Cortex of kidney (tissue), 1 donor: ENCODE measurements at places on chromosomes 12 and 14.

- DNase-seq: no peak
Observed at GRCh38 chr12:104703372-104703771, 246.6 kb downstream of the CHST11 start.

- no peak for DNase-seq
Observed at GRCh38 chr12:91105807-91106206, 5.5 kb downstream of the LUM start.

- no peak for DNase-seq
Observed at GRCh38 chr12:38158428-38159091, 158.0 kb upstream of the ALG10B start.

DNA sequence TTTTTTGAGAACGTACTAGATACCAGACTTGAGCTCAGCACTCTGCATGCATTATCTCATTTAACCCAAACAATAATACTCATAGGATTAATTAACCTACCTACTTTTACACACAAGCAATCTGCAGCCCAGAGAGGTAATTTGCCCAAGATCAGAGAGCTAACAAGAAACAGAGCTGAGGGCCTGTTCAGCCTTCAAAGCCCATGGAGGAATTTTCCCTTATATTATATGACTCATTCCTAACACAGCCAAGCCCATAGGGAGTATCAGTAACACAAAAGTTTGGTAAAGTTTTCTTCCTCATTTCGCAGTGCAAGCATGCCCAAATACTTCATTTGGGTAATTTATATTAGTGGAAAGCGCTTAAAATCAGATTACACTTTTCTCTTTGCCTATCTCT lies 94.7 kb downstream of the GALC start:
- DNase-seq: no peak

DNA sequence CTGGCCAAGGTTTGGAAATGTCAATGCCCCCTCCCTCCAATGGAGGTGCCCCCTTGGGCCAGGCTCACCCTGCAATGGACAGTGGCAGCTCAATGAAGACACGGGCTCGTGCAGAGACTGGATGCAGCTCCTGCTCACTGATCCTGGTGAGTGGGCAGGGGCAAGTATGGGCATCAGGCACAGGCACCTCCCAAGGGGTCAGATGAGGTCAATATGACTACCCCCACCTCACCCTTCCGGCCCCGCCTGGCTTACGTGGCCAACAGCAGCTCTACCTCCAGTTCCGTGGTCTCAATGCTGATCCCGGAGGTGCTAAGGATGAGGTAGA lies 13.6 kb downstream of the ITGA7 start:
- no peak for DNase-seq

DNA sequence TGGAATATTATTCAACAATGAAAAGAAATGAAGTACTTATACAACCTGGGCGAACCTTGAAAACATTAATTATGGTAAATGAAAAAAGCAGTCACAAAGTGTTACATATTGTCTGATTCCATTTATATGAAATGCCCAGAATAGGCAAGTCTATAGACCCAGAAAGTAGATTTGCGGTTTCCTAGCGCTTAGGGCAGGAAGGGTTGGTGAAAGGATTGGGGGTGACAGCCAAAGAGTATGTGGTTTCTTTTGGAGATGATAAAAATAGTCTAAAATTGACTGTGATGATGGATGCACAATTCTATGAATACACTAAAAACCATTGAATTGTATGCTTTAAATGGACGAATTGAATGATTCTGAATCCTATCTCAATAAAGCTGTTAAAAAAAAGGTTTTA lies 55.8 kb downstream of the RESF1 start:
- DNase-seq: no peak

GRCh38 chr14:92456215-92457015 lies 57.2 kb upstream of the RIN3 start:
- no peak for DNase-seq

DNA sequence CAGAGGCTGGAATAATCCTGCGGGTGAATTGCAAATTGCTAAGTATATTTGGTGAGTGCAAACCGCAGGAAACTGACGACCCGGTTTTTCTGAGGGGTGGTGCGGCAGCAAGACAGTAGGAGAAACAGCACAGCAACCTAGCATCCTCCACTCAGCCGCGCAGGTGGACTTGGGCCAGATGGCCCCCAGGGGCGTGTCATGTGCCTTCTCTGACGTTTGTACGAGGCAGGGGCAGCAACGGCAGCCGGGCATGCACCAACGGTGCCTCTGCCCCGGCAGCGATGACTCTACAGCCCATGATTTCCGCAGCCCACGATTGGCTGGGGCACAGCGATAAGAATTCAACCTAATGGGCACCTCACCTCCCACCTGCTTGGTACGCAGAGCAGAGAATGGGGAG lies 11.1 kb upstream of the CLEC2A start:
- no peak for DNase-seq

- no peak for DNase-seq
Observed at GRCh38 chr12:122975790-122976647, 975 bp downstream of the OGFOD2 start.

DNA sequence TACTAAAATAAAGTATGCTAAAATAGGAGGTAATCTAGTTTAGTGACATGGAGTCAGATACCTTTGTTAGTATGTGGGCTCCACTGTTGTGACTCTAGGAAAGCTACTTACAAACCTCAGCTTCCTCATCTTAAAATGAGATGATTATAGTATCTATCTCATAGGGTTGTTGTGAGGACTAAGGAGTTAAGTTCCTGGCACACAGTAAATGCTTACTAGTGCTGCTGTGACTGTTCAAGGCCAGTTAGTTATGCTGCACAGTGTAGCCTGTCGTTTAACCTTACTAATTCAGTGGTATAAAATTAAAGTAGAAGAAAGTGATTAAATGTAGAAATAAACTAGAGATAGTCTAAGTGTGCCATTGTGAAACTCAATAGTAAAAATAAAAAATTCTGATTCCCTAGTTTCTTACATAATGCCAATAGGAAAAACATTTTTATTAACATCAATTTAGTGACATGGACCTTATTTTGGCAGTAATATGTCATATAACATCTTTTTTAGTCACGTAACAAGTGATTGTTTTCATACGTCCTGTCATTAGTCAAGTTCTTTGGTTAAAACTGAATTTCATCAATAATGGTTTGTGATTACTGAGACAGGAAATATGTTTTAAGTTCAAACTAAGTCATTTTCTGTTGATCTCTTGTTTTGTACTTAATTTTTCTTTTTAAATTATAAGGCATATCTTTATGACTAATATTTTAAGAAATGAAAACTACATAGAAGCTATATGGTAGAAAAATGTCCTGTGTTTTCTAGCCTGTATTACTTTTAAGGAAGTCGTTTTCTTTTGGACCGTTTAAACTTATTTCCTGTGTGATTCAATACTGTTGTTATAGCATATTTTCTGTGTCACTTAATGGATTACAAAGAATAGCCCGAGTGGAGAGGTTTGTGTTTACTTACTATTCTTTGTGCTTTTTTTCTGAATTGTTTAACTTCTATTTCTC lies 74.0 kb downstream of the PCNX1 start:
- DNase-seq: no peak

- DNase-seq: no peak
Observed at GRCh38 chr14:24121210-24121609, 6.5 kb upstream of the NRL start.

- DNase-seq: no peak
Observed at GRCh38 chr14:22099942-22100763, 426.5 kb upstream of the OR4E1 start.

GRCh38 chr12:101963697-101964096 lies 86.3 kb downstream of the DRAM1 start:
- no peak for DNase-seq

DNA sequence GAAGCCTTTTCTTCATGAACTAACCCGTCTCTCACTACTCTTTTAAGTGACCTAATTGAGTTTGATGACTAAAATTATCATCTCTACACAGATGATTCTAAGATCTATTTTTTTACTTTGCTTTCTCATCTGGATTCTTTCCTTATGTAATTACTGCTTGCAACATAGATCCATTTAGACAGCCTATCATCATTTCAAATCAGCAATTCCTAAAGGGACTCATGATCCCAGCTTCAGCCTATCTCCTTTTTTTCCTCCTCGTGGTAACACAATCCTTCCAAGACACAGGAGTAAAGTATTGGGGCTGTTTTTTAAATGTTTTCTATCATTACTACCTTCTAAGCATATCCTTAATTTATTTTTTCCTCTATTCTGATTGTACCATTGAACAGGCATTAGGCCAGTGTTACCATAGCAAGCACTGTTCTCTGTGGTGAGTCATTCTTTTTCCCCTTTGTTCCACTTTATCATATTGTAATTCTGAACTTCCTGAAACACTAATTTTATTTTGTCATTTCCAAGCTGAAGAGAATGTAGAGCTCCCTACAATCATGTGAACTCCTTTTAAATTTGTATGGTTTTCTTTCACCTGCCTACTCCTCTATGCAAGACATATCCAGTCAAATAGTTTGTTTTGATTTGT lies 190.4 kb upstream of the FAR2 start:
- DNase-seq: no peak

DNA sequence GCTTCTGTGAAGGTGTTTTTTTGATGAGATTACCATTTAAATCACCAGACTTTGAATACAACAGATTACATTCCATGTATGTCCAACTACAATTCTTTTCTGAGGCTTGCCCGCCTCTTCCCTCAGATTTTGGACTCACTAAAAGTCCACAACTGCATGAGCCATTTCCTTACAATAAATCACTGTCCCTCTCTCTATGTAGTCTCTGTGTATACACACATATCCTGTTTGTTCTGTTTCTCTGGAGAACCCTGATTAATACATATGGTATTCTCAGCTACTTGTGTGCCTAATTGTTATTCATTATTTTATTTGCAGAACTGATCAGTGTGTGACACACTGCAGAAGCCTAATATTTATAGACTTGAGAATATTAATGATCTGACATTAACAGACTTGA lies 2.4 kb upstream of the MIPOL1 start:
- no peak for DNase-seq

DNA sequence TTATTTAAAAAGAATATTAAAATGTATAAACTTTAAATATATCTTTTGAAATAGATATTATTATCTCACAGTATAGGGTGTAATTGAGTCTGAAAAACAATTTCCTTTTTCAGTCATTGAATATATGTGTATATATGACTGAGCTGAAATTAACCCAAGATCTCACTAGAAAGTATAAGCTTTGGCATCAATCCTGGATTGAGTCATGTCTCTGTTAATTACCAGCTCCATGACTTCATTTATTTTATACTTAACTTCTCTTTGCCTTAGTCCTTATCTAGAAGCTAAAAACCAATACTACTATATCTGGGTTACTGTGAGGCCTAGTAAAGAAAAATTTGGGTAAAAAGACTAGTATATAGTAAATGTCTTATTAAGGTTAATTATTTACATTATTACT lies 1020.3 kb downstream of the LRFN5 start:
- no peak for DNase-seq

GRCh38 chr12:92485351-92486348 lies 217.1 kb upstream of the PLEKHG7 start:
- no peak for DNase-seq

DNA sequence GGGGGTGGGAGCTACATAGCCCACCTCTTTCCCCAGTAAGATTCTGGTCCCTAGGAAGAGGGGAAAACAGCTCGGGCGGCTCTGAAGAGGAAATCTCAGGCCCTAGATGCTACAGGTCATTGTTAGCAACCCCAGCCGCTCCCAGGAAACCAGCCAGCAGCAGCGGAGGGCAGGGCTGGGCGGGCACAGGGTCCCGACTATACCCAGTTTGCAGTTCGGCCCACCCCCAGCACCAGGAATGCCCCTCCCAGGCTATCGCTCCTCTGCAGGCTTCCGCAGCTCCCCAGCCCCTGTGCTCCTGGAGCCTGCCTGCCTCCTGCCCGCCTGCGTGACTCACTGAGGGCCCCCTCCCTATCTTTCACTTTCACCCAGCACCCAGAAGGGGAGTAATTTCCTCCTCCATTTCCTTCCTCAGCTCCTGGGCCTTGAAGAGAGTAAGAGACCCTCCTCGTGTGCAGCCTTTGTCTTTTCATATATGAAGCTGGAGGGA lies 27.2 kb upstream of the PNMA1 start:
- DNase-seq: no peak

- DNase-seq: no peak
Observed at GRCh38 chr14:75013290-75013689, 10.6 kb downstream of the EIF2B2 start.

- no peak for DNase-seq
Observed at GRCh38 chr12:45336331-45336730, 120.4 kb downstream of the ANO6 start.

DNA sequence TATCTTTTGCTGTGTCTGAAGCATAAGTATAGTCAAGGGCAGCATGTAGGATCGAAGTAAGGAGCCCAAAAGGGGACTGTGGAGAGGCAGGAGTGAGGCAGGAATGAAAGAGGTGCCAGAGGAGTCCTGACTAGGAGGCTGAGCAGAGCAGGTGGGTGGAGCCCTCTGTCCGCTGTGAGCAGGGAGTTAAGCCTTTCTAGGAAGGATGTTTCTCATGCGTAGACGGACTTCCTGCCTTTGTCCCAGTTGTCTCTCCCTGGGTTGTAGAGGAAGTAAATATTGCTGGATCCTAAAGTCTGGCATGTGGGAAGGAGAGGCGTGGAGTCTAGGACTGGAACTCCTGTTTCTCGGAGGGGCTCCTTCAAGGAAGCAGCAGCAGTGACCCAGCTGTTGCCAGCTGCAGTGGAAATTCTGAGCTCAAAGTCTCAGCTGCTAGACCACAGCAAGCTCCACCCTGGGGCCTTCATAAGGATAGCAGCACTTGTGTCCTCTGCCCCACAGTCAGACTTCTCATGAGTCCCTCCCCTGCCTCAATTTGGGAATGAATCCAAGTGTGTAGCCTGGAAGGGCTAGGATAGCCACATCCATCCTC lies 44.0 kb downstream of the RBMS2 start:
- DNase-seq: no peak

- no peak for DNase-seq
Observed at GRCh38 chr12:84134797-84135366, 777.7 kb downstream of the SLC6A15 start.

DNA sequence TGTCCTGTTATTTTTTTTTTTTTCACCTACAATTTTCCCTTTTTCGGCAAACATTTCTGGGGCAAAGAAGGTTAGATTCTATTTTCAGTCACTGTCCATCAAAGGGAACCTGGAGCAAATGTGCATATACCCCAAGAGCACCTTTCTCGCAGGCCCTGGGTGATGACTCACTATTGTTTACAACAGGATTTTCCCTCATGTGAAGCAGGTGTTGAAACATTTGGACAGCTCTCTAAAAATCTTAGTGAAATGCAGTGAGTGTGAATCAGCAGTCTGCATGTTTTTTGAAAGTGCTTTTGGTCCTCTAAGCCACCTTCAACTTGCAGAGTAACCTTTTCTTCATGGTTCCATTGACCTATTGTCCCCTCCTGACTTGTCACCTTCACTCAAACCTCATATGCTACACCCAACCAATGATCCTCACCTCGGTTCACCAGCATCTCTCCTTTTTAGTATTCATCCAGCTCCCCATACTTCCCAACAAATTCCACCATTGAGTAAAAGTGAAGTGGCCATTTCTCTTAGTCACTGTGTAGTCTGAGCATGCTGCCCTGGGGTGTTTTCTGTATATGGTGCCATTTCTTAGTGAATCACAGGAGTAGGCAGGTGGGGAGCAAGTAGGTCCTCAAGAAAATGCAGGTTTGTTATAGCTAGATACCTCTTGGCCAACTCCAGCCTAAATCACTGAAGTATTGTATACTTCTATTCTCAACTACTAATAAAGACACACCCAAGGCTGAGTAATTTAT lies 260.2 kb downstream of the BMP4 start:
- no peak for DNase-seq
